ENCODE measurements at places on chromosomes 4 and X. TPM values are rescaled to one million over a fixed set of nuclear protein-coding genes. Genes with fewer than 3 reads are reported as not detected.

The IDH3G gene
- total RNA-seq: 50.2 TPM

The SLC4A4 gene
- 3.9 TPM for total RNA-seq

The ART3 gene
- total RNA-seq: not detected

The ANOS1 gene
- 18.8 TPM for total RNA-seq

Data from neural crest cell (in vitro differentiated cells).